ENCODE measurements at places on chromosomes 2 and 18.

- no peak for DNase-seq
Measured at GRCh38 chr18:26703170-26703930, 155.0 kb upstream of the KCTD1 start.

DNA sequence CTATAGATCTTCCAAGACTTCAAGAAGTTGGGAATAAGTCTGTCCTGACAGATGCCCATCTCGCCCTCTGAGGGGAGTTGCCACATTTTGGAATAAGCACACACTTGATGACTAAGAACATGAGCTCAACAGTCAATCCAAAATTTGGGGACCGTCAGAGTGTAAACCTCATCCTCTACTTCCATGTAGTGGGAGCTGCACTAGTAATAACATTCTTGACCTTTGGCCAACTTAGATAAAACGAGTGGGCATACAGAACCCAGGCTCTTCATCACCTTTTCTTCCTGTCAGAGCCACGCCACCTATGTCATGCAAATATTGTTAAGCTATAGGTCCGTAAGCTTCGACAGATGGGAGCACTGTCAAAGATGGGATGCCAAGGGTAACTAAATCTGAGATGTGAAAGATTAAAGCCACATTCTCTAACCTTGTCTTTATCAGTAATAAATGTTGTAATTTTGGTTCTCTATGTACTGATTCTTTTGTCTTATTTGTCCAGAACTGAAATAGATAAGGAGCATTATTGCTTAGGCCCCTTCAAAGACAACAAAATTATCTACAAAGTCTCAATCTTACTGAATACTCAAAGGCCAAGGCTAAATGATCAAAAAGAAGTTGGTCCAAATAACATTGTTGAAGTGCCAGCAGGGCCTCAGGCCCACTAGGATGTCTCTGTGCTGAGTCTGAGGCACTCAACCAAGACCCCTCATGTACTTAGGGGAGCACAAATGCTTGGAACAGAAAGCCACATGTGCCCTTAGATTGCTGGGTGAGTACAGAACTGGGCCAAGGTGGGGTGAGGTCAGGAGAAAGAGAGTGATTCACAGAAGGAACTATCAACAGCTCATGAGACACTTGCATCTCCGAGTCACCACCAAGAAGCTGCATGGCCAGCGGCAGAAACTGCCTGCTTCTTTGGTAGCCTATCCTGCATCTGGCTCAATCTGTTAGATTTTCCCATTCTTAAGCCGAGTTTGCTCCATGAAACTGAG, 15.0 kb downstream of the CDH2 start:
- no peak for DNase-seq

- no peak for DNase-seq
Measured at GRCh38 chr2:159209341-159210306, 76.9 kb downstream of the WDSUB1 start.

- no peak for DNase-seq
Measured at GRCh38 chr2:104656571-104657163, 197.2 kb upstream of the POU3F3 start.

GRCh38 chr2:168316073-168316440, 68.7 kb upstream of the STK39 start:
- peak; percentile 56 for DNase-seq

- no peak for DNase-seq
Measured at GRCh38 chr2:175449616-175450015, 268.1 kb upstream of the ATP5MC3 start.

GRCh38 chr18:38789141-38789540, 1223.5 kb upstream of the CELF4 start:
- DNase-seq: no peak

- DNase-seq: no peak
Measured at GRCh38 chr2:11123856-11124759, 31.2 kb upstream of the SLC66A3 start.

GRCh38 chr2:237564526-237565131, 1.7 kb upstream of the PRLH start:
- DNase-seq: no peak

GRCh38 chr2:132252191-132252893, 90.6 kb upstream of the ANKRD30BL start:
- no peak for DNase-seq

- no peak for DNase-seq
Measured at GRCh38 chr2:120766470-120767351, 31.0 kb downstream of the GLI2 start.
